ENCODE measurements at places on chromosomes 3 and 15.

DNA sequence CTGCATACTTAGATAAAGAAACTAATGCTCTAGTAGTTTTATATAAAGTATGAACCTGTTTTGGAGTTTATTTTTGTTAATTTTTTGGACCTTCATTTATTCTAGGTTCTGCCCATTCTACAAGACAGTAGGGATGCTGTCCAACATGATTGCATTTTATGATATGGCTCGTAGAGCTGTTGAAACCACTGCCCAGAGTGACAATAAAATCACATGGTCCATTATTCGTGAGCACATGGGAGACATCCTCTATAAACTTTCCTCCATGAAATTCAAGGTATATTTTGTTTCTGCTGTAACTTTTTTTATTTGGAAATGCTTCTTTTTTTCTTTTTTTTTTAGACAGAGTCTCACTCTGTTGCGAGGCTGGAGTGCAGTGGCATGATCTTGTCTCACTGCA lies 33.3 kb upstream of the GRAMD1C start:
- no peak for DNase-seq

GRCh38 chr15:91165850-91166249 lies 65.8 kb downstream of the SV2B start:
- no peak for DNase-seq

GRCh38 chr3:67635806-67636205 lies 18.6 kb downstream of the SUCLG2 start:
- DNase-seq: no peak

- no peak for DNase-seq
Observed at GRCh38 chr3:119529883-119530282, 29.5 kb downstream of the CD80 start.

DNA sequence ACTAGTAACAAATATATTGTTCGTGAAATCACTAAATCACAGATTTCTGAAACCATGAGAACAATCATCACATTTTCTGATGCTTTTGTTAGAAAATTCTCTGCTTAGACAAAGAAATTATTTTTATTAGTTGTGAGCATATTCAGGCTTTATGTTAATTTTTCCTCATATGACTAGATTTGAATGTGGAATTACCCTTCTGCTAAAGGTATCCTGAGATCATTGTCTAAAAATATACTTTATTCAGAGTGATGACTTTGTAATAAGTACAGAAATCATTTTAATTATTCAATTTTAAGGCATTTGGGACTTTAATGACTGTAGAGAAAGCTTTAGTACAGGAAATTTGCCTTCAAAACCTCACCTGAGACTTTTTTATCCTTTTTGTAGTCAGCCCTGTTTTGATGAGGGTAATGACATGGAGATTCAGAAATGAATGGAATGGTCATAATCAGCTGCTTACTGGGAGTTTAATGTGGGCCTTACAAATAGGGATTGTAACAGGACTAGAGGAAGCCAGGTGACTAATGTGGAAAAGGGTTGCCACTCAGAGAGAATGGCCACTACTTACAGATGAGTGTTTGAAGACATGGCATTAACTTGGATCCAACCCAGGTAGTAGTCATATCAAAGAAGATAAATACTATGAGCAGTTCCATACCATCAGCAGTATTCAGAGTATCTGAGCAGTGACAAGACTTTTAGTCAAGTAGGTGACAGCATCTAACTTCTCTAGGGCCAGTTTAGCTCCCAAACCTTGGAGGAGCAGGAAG lies 148.3 kb downstream of the MBNL1 start:
- no peak for DNase-seq

GRCh38 chr15:55891196-55891595 lies 102.2 kb downstream of the NEDD4 start:
- DNase-seq: no peak

DNA sequence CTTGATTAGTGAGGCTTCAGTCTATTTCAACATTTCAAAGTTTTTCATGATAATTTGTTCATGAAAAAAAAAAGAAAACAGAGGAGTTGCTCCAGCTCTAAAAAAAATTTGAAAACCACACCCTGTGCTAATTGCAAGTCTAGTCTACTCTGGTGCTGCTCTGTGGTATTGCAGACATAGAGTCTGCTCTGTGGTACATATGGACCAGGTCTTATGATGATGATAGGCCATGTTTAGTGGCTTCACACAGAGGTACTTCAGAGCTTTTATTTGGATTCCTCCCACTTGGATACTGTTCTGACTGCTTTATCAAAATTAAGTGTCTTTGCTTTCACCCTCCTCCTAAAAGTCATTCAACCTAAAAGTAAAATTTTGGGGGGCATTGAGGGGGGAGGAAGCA lies 160.8 kb downstream of the ALCAM start:
- DNase-seq: no peak

DNA sequence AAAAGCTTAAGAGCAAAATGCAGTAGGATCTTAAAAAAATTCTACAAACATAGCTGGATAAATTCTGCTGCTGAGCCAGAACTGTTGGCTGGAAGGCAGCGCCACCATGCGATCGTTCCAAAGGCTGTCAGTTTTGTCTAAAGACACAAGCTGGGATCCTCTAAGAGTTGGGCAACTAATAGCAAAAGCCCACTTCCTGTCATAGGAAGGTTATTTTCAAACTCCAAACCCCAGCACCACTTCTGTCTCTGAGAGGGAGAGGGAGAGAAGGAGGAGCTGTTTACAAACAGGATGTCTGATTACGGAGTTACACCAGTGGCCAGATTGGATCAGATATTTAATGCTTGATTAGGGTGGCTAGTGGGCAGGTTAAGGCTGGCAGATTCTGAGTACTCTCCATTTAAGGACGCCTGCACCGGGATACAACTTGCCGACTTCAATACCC lies 44.0 kb downstream of the EIF4E3 start:
- DNase-seq: no peak

DNA sequence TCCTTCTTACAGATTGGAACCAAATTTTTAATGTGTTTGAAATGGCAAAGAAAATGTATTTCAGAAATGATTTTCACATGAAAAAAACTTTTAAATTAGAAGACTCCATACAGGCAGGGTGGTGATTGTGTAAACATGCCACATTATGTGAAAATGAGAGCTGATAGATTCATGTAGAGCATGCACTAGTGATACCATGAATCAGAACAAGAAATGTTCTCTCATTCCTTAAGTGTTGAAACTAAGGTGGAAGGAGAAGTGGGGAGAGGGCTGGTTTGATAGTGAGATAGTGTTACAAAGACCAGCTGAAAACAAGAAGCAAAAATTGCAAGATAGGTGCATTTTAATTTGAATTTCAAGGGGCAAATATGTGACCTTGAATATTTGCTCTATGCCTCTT lies 100.3 kb downstream of the CCNL1 start:
- DNase-seq: no peak

GRCh38 chr3:74469713-74470112 lies 144.7 kb downstream of the CNTN3 start:
- no peak for DNase-seq

All from D721Med (cell line).